ENCODE measurements at places on chromosomes 3 and 15. TPM values are rescaled to one million over a fixed set of nuclear protein-coding genes. Genes with fewer than 3 reads are reported as not detected.

DNA sequence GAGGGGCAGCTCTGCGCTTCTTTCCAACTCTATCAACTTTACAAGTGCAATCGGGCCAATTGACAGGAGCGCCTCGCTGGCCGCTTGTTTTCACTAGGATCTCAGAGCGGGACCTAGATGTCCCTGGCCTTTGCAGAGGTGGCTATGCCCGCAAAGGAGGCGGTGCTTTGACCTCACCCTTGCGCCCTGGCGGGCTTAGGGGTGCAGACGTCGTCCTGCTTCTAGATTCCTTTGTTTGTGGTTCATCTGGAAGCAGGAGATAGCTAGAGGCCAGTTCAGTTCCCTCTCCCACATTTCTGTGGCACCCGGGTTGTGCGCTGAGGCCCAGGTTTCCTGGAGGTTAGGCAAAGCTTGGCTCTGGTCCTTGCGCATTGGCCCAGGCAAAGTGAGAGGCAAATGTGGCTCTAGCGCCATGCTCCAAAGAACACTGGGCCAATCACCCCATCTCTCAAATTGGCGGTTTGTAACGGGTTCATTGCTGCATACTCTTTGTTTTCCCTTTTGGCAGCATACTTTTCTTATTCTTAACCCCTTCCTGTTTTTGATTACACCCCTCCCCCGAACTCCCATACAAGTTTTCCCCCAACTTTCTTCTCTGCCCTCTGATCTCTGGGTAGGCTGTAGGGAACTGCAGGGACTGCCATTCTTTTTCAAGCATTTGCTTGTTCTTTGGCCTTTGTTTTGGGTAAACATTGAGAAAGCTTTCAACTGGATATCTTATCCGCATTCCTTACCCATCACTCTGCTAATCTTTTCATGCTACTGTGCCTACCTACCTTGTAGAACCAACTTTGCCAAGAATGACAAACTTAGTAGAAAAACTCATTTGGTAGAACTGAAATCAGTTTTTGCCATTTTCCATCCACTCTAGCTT lies 1.4 kb downstream of the PPM1L start:
- DNase-seq: no peak

GRCh38 chr15:70281811-70282307 lies 184.1 kb upstream of the TLE3 start:
- no peak for DNase-seq

GRCh38 chr3:99659032-99659431 lies 20.6 kb downstream of the COL8A1 start:
- no peak for DNase-seq

POLQ gene
- 0.06 TPM for total RNA-seq

DNA sequence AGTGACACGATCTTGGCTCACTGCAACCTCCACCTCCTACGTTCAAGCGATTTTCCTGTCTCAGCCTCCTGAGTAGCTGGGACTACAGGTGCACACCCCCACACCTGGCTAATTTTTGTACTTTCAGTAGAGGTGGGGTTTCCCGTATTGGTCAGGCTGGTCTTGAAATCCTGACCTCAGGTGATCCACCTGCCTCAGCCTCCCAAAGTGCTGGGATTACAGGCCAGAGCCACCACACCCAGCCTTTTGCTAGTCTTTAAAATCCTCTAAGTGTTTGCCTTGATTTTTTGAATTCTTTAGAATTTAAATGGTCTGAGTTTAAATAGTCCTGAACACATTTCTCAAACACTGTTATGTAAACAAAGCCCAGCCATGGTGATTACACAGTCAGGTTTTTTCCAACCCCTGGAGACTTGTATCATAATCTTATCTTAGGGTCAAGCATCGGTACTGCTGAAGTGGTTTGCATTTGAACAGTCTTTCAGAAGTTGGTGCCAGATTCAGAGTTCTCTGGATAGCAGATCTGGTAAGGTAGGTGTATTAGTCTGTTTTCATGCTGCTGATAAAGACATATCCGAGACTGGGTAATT lies 28.2 kb upstream of the PIAS1 start:
- DNase-seq: no peak

DNA sequence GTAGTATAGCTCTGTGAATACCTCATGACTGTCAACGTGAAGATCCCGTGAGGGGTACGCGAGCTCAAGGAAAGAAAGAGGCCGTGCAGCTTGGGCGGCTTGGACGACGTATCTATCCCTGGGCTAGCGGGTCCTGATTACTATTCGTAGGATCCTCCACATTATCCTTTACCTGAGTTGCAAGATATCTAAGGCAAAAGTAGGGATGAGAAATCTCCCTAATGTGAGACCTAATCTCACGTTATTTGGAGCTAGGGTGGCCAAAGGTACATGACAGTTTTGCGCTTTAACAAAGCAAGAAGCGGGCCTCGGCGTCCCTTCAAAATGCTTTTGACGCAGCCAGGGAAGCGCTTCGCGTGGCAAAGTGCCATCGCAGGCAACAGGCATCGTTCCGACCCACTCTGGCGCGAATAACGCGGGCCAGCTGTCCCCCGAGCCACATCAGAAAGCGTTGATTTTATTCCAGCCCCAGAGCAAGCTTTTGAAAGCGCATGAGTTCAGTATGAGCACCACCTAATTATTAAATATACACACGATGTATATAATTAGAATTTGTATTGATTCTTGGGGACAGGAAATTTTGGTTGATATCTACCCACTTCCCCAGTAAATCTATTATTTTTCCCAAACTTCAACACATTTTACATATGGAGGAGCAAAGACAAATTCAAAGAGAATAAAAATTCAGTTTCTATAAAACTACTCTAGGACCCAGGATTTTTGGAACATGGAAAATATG lies 2.5 kb upstream of the EOMES start:
- no peak for DNase-seq

GDPGP1 gene
- 5.3 TPM for total RNA-seq

- no peak for DNase-seq
Measured at GRCh38 chr3:48112813-48113212, 75.4 kb downstream of the CDC25A start.

DNA sequence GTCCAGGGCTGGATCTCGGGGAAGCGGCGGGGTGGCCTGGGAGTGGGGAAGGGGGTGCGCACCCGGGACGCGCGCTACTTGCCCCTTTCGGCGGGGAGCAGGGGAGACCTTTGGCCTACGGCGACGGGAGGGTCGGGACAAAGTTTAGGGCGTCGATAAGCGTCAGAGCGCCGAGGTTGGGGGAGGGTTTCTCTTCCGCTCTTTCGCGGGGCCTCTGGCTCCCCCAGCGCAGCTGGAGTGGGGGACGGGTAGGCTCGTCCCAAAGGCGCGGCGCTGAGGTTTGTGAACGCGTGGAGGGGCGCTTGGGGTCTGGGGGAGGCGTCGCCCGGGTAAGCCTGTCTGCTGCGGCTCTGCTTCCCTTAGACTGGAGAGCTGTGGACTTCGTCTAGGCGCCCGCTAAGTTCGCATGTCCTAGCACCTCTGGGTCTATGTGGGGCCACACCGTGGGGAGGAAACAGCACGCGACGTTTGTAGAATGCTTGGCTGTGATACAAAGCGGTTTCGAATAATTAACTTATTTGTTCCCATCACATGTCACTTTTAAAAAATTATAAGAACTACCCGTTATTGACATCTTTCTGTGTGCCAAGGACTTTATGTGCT lies 527 bp downstream of the B2M start:
- no peak for DNase-seq
